Activated T-cell treated with anti-CD3 and anti-CD28 coated beads, Interleukin-2, amount 50 U/mL, for 72 hours (primary cell): ENCODE measurements at places on chromosomes 16 and 17. TPM values are rescaled to one million over a fixed set of nuclear protein-coding genes. Genes with fewer than 3 reads are reported as not detected.

The FSCN2 gene
- 0.95 TPM for total RNA-seq

The CDRT15 gene
- not detected for total RNA-seq

The NGFR gene
- 0.28 TPM for total RNA-seq

The TEX14 gene
- 0.46 TPM for total RNA-seq

The FOXL1 gene
- total RNA-seq, result not detected

DNA sequence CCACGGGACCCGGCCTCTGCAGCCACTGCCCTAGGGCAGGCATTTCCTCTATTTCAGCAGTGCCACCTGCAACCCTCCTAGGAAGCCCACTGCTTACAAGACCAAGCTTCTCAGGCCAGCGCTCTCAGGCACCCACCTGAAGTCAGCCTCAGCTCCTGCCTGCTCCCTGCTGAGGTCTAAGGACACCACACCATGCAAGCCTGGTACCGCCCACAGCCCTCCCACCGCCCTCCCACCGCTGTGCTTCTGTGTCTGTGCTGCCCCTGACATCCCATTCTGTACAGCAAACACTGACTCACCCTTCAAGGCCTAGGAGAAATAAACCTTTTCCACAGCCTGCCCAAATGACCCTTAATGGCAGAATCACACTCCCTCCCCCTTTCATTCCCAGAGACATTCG is 6.3 kb downstream of the CLUH start:
- no peak for DNase-seq

DNA sequence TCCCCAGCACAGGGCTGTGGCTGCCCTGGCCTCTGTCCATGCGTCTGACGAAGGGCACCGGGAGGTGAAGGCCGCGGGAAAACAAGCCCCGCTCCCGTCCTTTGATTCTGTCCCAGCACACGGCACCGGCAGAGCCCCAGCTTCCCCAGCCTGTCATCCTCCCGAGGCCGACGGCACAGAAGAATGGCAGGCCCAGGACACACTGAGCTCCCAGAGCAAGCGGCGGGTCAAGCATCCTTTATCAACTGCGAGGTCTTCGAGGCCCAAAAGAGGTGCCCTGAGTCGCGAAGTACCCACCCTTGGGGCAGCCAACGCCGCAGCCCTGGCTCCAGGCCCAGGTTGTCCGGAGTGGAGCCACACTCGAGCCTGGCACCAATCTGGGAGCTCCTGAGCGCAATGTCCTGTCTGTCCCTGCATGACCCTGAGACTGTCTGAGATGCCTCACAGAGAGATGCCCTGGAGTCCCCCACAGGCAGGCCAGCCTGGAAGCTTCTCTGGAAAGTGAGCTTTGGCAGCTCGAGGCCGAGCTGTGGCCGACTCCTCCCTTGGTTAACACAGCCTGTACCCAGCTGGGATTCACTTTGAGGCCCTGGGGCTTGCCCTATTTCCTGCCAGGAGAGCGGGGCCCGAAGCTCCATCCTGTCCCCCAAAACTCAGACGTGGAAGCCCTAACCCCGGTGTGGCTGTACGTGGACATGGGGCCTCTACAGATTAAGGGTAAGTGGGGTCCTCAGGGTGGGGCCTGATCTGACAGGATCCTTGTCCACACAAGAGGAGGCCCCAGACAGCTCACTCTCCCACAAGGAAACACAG is 23.3 kb downstream of the SLC7A5 start:
- no peak for DNase-seq

DNA sequence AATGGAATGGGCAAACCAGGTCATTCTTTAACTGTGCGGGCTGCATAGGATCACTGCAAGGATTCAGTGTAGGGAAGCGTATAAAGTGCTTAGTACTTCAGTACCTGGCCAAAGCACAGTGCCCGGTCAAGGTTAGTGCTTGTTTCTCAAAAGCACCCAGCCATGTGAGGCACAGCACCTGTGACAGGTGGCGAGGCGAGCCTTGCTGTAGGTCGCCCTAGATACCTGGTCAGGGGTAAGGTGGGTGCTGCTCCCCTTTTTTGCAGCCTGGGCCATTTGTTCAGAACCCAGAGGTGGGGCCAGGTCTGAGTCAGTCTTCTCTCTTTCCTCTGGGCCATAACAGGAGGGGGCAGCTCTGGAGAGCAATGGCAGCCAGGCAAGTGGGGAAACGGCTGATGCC is 172.0 kb downstream of the IRF8 start:
- DNase-seq, result no peak

- DNase-seq, result no peak
These were observed 3.7 kb upstream of the SRCIN1 start for GRCh38 chr17:38609280-38610031.

DNA sequence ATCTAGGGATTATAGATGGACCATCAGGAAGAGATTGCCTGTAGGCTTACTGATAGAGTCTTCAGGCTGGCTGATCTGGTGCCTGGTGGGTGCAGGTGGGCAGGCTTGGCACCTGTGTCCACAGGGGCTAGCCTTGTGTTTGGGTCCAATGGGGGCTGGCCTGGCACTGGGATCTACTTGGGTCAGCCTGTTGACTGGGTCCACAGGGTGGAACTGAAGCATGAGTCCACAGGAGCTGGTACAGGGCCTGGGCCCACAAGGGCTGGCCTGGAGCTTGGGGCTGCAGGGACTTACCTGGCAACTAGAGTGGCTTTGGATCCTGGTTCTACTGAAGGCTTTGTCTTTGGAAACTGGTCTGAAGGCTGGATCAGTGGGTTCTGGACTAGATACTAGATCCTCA is 1217.7 kb downstream of the CDH11 start:
- DNase-seq, result no peak

GRCh38 chr17:82287013-82287867 is 13.7 kb upstream of the CSNK1D start:
- DNase-seq, result no peak

DNA sequence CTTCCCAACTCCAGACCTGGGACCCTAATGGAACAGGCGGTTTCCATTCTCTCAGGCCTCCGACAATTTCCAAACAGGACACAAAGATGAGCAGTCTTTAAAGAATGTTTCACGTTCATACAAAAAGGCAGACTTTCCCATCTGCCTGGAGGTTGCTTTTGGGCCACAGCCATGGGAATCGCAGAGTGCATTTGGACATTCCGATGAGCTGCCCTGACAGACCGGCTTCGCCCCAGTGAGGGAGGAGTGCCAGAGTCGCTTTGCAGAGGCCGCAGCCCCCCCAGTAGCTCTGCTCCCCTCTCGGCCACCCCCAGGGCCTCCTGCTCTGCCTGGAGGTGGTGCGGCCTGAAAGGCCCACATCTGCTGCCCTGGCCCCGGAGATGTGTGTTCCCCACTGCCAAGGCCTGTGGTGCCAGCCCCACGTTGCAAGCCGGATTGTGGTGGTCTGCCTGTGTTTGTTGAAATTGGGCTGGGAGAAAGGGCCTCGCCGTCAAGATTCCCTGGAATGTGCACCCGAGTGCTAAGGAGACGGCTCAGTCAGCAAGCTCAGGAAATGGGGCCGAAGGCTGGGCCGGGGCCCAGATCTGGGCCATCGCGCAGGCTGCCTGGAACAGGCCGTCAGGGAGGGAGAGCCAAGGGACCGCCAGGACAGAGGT is 89.8 kb downstream of the C16orf95 start:
- DNase-seq, result no peak

- peak; percentile 77 for DNase-seq
These were observed 91.8 kb downstream of the RGS9 start for GRCh38 chr17:65228734-65229620.

GRCh38 chr17:33097411-33097810 is 105.8 kb downstream of the SPACA3 start:
- DNase-seq, result no peak

GRCh38 chr16:85385463-85386331 is 227.4 kb upstream of the GSE1 start:
- no peak for DNase-seq

DNA sequence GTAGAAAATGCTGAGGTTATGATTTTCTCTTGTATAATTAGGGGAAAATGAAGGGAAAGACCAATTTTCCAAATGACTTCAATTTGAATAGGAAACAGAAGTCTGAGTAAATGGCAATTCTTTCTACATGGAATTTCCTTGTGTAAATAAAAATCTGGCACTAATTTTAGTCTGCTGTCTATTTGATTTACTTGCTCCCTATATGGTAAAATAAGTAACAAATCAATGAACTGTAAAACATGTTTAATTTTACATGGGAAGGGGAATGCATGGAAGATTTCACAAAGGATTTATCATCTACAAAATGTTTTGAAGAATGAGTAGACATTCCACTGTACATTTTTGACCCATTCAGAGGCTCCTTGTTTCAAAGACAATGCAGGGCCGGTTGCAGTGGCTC is 811.6 kb upstream of the GOT2 start:
- DNase-seq, result no peak

DNA sequence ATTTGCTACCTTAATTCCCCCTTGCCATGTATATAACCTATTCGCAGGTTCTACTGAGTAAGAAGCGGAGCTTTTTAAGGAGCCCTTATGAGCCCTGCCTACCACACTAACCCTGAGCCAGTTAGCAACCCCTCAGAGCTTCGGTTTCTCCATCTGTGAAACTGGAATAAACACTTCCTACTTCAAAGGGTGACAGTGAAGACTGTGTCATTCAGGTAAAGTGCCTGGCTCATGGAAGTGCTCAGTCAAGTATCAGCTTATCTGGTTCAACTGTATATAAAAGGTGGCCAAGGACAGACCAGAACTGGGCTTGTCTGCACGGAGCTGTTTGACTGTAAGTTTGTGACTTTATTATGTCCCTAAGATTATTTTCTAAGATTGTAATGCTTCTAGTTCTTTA is 31.0 kb downstream of the TXNDC11 start:
- no peak for DNase-seq

- DNase-seq, result no peak
These were observed 57.8 kb downstream of the MYH10 start for GRCh38 chr17:8572764-8573163.

GRCh38 chr17:75454193-75454592 is 2.2 kb upstream of the TMEM94 start:
- no peak for DNase-seq

GRCh38 chr17:77935121-77935571 is 23.4 kb upstream of the TNRC6C start:
- no peak for DNase-seq

GRCh38 chr16:50916040-50916439 is 174.2 kb downstream of the CYLD start:
- no peak for DNase-seq

- no peak for DNase-seq
These were observed 39.0 kb downstream of the PRKCA start for GRCh38 chr17:66341462-66341861.

GRCh38 chr16:27387724-27388123 is 14.2 kb upstream of the IL21R start:
- DNase-seq, result no peak

DNA sequence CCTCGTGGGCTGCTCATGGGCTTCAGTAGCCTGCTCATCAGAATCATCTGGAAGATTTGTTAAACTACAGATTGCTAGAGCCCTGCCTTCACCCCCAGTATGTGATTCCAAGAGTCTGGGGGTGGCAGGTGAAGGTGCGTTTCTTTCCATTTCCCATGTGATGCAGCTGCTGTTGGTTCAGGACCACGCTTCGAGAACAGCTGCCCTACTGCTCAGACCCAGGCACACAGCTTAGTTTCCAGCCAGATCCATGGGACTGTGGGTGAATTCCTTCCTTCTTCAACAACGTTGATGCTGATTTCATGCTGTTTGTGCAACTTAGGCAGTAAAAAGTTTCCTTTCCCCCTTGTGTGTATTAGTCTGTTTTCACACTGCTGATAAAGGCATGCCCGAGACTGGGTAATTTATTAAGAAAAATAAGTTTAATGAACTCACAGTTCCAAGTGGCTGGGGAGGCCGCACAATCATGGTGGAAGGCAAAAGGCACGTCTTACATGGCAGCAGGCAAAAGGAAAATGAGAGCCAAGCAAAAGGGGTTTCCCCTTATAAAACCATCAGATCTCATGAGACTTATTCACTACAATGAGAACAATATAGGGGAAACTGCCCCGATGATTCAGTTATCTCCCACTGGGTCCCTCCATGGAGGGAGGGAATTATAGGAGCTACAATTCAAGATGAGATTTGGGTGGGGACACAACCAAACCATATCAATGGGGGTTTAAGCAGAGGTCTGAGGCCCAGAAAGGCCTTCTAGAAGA is 159.2 kb downstream of the XYLT1 start:
- DNase-seq, result no peak

- no peak for DNase-seq
These were observed 63.6 kb upstream of the TBX2 start for GRCh38 chr17:61335845-61336655.

- no peak for DNase-seq
These were observed 26.0 kb upstream of the DLX4 start for GRCh38 chr17:49942947-49943346.

- DNase-seq, result no peak
These were observed 107.1 kb downstream of the ADAMTS18 start for GRCh38 chr16:77327717-77328116.

- no peak for DNase-seq
These were observed 348.2 kb downstream of the CDH11 start for GRCh38 chr16:64773638-64774037.
